ENCODE measurements at places on chromosomes 2 and 18.

DNA sequence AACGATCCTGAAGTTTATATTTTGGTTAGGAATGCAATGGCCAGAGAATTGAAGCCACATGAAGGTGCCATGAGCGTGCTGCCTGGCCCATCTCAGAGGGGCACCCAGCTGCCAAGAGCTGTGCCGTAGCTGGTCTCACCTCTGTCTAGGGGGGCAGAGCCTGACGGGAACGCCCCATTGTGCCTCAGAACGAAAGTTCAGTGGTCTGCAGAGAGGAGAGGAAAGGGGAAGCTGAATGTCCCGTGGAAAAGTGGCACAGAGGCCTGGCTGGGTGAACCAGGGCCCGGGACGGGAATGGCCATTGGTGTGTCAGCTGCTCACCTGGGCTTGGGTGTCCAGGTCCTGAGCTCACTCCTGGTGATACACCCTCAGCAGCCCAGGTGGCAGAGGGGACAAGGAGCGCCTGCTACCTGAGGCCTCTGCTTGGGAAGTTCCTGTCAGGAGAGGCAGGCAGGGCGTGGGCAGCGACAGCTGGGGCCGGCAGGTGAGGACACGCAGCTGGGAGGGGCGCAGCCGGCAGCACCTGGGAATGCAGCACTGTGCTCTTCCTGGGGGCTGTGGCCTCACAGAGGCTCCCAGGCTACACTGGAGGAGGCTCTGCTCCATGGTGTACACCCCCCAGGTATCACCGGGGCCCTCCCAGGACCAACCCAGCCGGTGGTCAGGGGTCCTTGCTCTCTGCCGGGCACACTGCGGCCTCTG lies 67.3 kb downstream of the PARD6G start:
- DNase-seq = no peak

DNA sequence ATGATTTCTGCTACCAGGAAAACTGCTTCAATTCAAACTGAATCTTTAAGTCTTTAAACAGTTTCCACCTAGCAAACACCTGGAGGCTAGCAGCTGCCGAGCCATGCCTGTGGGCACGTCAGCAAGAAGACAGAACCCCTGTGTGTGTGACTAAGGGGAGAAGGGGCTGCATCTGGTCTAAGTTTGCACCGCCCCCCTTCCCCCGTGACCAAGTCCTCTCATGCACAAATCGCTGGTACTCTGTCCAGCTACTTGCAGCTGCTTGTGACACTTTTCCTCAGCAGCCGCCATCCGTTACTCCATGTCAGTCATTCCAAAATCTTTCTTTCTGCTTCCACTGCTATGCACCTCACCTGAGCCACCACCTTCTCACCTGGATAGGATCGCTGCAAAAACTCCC lies 355.0 kb downstream of the SS18 start:
- no peak for DNase-seq

GRCh38 chr18:7812431-7813063 lies 245.4 kb downstream of the PTPRM start:
- DNase-seq = peak; percentile 60

- no peak for DNase-seq
These were observed 179.2 kb downstream of the SETBP1 start for GRCh38 chr18:44859751-44860439.

DNA sequence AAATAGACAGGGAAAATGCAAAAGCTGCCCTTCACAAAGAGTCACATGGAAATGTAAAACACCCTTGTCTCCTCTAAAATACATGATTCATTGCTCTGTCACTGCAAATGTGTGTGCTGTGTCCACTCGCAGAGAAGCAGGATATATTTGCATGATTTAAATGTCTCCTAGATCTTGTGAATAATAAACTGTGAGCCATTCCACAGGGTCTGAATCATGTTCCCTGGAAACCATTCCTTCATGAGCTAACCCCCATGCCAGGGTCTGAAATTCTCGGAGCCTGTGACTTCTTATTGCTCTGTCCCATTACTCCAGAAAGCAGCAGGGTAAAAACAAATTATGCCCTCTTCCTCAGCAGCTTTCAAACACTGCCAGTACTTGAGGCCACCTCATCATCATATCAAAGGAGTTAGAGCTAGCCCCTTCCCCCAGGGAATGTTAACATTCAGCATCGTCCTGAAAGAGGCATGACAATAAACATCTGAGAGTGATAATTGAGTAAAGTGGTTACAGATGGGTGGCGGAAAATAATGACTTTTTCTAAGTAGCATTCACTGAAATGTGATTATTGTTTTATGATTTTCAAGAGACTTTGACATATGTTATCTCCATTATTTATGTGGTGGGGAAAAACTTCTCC lies 11.7 kb upstream of the CNGA3 start:
- peak; percentile 82 for DNase-seq

Data from AG08396 (cell line).